Retinal pigment epithelial cell (primary cell): ENCODE measurements at places on chromosomes 5 and 9.
A peak's percentile ranks its signal among the peaks of the same experiment; 100 is the strongest.

DNA sequence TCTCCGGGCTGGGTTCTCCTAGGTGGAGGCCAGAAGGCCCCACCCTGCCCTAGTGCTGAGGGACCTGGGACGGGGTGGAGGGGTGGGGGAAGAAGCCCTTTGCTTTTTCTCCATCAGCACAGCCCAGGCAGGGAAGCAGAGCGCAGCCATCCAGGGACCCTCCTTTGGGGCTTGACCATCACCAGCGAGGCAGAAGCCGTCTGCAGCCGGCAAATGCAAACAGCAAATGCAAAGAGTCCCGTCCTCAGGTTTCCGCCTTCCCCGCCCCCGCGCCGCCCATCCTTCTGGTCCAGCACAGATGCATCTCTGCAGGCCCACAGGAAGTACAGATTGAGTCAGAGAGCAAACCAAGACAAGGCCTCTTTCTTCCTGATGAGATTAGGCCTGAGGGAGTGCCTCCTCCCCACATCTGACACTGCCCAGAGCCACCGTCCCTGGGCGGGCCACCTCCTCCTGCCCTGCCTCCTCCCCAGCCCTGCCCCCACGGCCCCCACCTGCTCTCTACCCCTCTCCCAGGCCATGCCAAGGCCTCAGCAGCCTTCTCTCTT is 23.4 kb downstream of the CORO2A start:
- DNase-seq: no peak

DNA sequence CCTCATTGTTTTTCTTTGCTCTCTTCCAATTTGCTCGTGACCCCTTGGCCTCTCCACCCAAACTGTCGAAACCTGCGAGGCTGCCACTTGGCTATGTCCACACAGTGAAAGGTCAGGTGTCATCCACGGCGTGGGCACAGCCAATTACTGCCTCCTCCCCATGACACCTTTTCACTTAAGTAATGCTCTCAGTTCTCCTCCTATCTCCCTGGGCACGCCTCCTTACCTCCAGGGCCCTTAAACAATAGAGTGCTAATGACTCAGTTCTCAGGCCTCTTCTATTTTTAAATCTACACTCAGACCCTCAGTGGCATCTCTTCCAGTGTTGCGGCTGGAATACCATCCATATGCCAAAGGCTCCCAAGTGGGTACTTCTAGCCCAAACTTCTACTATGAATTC is 256.8 kb downstream of the ROR2 start:
- DNase-seq: no peak

GRCh38 chr5:116935561-116936162 is 361.0 kb upstream of the SEMA6A start:
- no peak for DNase-seq

GRCh38 chr5:172077664-172078425 is 71.4 kb upstream of the FBXW11 start:
- DNase-seq: peak; percentile 46

DNA sequence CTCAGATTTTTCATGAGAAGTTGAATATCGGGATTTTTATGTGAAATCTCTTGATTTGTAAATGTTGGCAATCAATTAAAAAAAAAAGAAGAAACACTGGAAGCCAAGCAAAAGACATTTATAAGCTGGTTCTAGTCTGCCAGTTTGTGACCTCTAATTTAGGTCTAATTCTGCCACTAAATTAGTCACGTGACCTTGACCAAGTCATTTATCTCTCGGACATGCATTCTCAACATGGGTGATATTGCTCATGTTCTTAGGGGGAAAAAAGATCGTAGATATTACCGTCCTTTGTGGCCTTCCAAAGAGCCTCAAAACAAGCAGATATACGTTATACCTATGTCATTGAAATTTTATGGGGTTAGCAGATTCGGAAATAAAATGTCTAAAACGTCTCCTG is 52.9 kb upstream of the PTPDC1 start:
- DNase-seq: no peak

DNA sequence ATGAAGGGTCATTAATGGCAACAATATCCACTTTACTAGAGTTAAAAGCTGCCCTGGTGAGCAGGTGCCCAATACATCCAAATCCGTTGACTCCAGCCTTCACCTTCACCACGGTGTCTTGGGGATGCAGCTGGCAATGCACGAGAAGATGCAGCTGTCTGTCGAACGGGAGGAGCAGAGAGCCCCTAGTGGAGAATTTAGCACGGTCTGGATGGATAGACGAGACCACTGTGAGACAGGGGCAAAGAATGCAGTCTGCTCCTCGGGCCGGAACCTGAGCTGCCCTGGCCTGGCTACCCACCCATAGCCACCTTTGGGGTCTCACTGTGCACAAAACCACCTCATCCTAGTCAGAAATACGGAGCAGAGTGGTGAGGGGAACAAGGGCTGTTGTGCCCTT is 35.1 kb downstream of the ADRA1B start:
- DNase-seq: no peak

DNA sequence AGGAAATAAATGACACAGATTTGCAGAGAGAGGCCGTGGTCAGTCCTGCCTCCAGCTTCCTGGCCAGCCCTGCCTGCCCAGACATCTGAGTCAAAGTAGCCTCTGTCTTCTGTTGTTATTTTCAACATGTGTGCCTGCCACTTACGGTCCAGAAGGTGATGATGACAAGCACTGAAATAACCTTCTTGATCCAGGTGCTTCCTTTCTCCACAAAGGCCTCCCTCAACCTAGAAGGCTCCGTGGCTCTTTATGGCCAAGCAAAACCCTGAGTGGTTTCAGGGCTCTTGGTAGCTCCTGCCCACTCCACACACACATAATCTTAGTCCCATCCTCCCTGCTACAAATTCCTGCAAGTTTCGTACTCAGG is 34.1 kb upstream of the SLC6A19 start:
- DNase-seq: no peak

DNA sequence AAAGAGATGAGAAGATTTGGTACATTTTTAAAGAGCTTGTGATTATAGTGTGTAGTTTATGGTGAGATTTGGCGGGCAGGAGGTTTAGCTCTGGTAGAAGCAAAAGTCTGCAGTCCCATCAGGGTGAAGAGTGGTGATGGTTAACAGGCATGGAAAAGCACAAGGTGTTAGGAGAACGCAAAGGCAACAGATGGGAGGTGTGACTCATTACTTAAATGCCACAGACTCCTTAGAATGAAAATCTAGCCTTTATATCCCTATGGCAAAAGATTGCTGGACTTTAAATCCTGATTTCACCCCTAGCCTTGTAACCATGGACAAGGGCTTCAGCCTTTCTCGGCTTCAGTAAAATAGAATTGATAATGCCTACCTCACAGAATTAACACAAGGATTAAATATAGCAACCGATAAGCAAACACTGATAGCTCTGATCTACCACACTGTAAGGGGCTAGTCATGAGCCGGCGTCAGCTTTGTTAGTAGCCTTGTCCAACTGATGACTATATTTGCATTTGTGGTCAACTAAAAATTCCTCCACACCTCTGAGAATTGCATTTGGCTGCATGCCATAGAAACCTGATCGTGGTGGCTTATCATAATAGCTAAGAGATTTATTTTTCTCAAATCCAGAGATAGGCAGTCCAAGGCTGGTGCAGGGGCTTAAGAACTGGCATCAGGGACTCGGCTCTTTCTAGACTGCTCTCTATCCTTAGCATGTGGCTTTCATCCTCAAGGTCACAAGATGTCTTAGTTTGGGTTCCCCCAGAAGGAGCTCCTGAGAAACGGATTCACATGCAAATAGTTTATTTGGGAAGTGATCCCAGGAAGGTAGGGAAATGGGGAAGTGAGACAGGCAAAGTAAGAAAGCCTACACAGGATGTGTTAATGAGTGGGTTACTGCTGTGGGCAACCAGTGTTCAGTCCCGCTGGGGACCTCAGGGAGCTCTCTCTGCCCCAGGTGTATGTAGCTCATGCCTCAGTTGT is 19.6 kb downstream of the MFAP3 start:
- DNase-seq: peak; percentile 95

DNA sequence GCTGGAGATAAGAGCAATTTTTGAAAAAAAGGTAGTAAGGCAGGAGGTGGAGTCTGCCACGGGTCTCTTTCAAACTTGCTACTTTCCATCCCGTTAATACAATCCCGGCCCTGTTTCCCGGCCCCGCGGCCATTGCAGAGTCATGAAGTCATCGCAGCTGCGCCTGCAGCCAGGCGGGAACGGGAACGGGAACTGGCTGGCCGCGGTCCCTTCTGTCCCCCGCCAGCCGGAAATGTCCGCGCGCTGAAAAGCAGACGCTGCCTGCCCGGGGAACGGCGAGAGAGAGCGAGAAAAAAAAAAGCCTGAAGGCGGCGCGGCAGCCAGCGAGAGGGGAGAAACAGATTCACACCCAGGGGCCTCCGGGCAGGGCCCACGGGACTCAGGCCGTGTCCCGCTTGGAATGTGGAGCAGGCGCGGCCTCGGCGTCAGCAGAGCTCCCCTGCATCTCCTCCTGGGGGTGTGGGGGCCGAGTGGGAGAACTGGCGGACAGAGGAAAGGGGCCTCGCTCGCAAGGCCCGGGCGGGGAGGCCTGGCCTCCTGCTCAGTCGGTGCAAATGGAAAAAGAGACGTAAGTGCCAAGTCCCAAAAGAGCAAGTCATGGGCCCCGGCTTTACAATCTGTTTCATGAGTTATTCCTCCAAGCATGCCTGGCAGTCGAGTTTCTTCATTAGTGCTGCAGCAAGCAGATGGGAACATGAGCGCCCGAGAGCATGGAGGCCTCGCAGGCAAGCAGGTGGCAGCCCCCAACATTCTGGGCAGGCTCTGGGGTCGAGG is 201.2 kb upstream of the GAS1 start:
- DNase-seq: peak; percentile 15

DNA sequence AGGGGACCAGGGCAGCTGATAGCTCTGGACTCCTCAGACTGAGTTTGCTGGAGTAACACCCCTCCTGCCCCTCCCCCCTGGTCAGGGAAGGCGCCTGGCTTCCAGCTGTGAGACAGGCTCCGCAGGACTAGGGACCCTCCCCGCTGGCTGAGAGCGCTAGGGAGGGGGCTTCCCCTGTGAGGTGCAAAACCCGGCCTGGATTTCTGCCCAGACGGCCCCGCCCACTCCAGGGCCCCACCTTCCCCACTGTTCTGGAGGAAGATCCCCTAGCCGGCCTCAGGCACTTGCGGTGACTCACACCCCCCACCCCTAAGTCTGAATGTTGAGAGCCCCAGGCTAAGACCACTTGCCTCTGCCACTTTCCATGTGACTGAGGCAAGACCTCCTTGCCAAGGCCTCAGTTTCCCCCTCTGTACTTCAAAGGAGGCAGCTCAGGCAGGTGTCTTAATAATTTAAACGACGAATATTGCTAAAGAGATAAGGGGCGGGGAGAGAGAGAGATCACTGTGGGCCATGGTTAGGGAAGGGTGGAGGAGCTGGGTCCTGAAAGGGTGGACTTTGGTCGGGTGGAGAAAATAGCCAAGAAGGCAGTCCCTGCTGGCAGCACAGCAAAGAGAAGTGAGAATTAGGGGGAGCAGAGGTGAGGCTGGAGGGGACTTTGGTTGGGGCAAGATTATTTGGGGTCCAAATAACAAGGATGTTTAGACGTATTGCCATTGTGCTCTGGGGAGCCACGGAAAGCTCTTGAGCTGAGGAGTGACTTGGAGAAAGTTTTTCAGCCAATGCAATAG is 1.0 kb upstream of the DAB2IP start:
- DNase-seq: peak; percentile 27

- no peak for DNase-seq
These were observed 15.1 kb downstream of the SNCAIP start for GRCh38 chr5:122327110-122327509.

GRCh38 chr5:179346401-179346800 is 1.1 kb upstream of the ADAMTS2 start:
- no peak for DNase-seq

DNA sequence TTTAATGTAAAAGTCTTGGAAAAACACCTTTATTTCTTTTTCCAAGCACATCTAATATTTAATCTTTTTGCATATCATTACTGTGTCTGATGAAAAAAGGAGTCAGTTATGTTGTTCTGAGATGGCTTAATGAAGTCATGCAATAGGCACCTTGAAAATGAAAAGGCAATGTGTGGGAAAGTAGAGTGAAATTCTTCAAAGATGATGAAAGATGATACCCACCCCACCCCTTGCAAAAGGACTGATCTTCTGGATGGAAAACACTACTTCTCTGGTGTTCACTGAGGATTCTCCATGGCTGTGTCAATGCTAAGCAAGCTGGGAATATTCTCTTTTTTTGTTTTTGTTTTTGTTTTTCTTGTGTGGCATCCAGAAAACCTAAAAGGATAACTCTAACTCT is 47.9 kb upstream of the TRPC7 start:
- DNase-seq: no peak

GRCh38 chr5:176162198-176162597 is 76.0 kb upstream of the SIMC1 start:
- no peak for DNase-seq

DNA sequence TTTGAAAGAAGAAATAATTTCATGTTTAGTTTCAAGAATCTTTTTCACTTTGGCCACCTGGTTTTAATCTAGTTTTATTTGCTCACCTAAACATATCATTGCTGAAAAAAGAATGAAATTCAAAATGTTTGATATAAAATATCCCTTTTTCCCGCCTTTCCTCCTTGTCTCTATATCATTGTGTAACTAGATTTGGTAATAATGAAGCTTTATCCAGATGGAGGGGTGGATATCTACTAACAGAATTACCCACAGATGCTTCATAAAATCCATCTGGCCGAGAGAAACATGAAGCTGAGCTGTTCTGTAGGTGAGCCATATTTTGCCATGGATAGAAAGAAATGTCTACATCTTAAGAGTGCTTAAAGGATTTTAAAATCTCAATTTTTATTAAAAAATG is 214.7 kb downstream of the ICE1 start:
- no peak for DNase-seq

GRCh38 chr5:175464942-175465233 is 13.5 kb upstream of the SFXN1 start:
- no peak for DNase-seq

GRCh38 chr9:93815135-93815534 is 140.0 kb downstream of the BARX1 start:
- no peak for DNase-seq

- DNase-seq: peak; percentile 8
These were observed 61.4 kb upstream of the RANBP3L start for GRCh38 chr5:36363101-36363500.
